ENCODE measurements at places on chromosomes 2 and 18. TPM values are rescaled to one million over a fixed set of nuclear protein-coding genes. Genes with fewer than 3 reads are reported as not detected.
A peak's percentile ranks its signal among the peaks of the same experiment; 100 is the strongest.

DNA sequence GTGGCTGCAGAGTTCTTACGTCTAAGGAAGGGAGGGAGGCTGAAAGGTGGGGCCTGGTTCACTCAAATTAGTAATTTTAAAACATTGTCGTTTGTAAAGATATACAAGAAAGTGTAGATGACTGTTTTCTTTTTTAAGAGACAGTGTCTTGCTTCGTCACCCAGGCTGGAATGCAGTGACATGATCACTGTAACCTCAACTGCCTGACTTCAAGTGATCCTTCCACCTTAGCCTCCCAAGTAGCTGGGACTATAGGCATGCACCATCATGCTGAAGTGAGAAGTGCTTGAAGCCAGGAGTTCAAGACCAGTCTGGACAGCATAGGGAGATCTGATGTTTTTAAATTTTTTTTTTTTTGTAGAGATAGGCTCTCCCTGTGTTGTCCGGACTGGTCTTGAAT is 52.9 kb downstream of the HNRNPLL start:
- H3K27me3 ChIP-seq = no peaks in the 10 kb centered on the region
- no peak for DNase-seq
- H3K4me1 ChIP-seq = peaks cover 10% of the 10 kb centered on the region
- H3K27ac ChIP-seq = peak overlapping the region; percentile 40
- H3K4me3 ChIP-seq = no peak overlapping the region
- no peaks in the 10 kb centered on the region for H3K36me3 ChIP-seq

GRCh38 chr2:230901006-230901405 is 24.0 kb downstream of the GPR55 start:
- no peak overlapping the region for H3K27ac ChIP-seq
- no peak overlapping the region for H3K4me3 ChIP-seq

DNA sequence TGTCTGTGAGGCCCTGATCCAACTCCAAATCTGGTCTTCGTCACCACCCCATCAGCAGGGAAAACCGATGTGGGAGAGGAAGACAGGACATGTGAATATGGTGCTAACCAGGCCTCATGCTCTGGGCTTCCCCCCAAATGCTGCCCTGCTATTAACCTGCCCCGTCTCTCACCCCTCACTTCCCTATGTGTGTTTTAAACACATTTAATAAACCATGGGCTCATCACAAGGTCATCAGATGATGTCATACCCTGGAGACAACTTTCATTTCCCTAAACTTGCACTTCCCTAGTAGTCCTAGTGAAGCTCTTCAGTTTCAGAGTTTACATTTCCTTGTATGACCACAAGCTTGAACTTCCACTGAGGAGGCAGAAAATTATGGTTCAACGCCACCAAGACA is 49.9 kb downstream of the CD8B2 start:
- no peak overlapping the region for H3K27ac ChIP-seq
- H3K4me3 ChIP-seq = no peak overlapping the region
- H3K27me3 ChIP-seq = no peaks in the 10 kb centered on the region
- no peaks in the 10 kb centered on the region for H3K4me1 ChIP-seq
- no peaks in the 10 kb centered on the region for H3K36me3 ChIP-seq

GRCh38 chr2:216031960-216032689 is 18.8 kb upstream of the MREG start:
- H3K4me1 ChIP-seq = no peaks in the 10 kb centered on the region
- no peak overlapping the region for H3K4me3 ChIP-seq
- DNase-seq = no peak
- no peaks in the 10 kb centered on the region for H3K36me3 ChIP-seq

- no peaks in the 10 kb centered on the region for H3K27me3 ChIP-seq
- no peaks in the 10 kb centered on the region for H3K4me1 ChIP-seq
- H3K36me3 ChIP-seq = no peaks in the 10 kb centered on the region
- no peak overlapping the region for H3K27ac ChIP-seq
Measured at GRCh38 chr2:180706694-180707093, 273.7 kb upstream of the UBE2E3 start.

GRCh38 chr2:210169516-210170195 is 1.6 kb downstream of the KANSL1L start:
- H3K27ac ChIP-seq = peak overlapping the region; percentile 96
- no peaks in the 10 kb centered on the region for H3K27me3 ChIP-seq
- peak overlapping the region; percentile 70 for H3K4me3 ChIP-seq
- H3K36me3 ChIP-seq = no peaks in the 10 kb centered on the region
- DNase-seq = no peak

- peaks cover 13% of the 10 kb centered on the region for H3K4me1 ChIP-seq
- H3K27ac ChIP-seq = no peak overlapping the region
- H3K27me3 ChIP-seq = peaks cover 54% of the 10 kb centered on the region
- H3K4me3 ChIP-seq = no peak overlapping the region
- DNase-seq = no peak
Measured at GRCh38 chr2:120579916-120580685, 155.6 kb upstream of the GLI2 start.

DNA sequence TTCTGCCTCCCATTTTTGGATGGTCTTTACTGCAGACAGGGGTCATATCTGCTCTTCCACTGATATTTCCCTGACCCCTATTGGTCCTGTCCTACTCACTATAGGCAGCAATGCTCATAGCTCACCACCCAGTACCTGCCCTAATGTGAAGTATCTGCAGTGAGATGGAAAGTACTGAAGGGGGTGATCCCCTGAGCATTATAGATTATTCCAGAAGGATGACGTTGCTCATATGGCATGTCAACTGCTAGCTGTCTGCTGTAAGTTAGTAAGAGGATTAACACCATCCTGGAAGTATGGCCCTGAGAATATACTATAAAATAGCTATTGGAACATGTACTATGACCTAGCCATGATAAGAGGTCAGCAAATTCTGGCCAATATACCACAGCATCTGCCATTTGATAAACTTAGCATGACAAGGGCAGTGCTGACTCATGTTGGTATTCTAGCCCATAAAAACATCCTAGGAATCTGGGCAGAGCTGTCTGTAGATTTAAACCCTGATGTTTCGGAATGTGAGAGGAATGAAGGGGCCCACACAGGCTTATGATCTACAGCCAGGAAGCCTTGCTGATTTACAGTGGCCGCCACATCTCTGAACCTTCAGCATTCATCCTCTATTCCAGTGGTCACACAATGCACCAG is 451.4 kb downstream of the TNS1 start:
- H3K27me3 ChIP-seq = no peaks in the 10 kb centered on the region
- H3K27ac ChIP-seq = 0 out of 2 replicates have a peak overlapping the region, but pooled peaks have one; percentile 59
- H3K4me1 ChIP-seq = peaks cover 23% of the 10 kb centered on the region
- 0 out of 2 replicates have a peak overlapping the region, but pooled peaks have one; percentile 20 for H3K4me3 ChIP-seq
- DNase-seq = peak; percentile 76

DNA sequence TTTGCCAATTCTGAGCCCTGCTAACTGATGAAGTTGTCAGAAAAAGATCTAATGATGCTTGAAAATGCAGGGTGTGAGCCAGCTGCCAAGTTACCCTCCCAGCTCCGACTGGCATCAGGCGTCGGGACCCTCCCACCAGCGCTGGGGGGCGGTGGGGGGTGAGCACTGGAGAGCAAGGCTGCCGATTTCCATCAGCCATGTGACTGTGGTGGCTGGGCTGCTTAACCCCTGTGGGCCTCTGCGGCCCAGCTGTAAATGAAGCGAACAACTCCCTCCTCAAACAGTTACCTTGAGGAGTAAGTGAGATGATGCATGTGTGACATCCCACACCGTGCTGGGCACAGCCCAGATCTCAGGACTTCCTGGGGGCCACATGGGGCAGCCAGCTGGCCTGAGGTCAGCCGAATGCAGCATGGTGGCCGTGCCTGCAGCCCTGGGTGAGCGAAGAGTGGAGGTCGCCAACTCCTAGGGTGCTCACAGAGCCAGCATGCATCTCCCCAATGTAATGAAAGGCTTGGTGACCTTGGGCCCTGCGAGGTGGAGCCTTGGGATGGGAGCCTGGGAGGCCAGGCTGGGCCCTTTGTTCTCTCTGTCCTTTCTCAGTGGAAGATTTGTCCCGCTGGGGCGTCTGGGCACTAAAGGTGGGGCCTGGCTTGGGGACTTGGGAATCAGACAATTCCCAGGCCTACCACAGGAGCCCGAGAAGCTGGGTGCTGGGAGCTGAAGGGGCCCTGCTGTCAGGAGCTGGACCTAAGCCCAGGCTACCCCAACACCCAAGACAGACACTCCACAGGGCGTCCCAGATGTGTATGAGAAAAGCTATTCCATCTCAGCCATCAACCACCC is 25.1 kb downstream of the CIB4 start:
- H3K27ac ChIP-seq = no peak overlapping the region
- no peaks in the 10 kb centered on the region for H3K27me3 ChIP-seq
- H3K4me3 ChIP-seq = no peak overlapping the region
- no peaks in the 10 kb centered on the region for H3K36me3 ChIP-seq

DNA sequence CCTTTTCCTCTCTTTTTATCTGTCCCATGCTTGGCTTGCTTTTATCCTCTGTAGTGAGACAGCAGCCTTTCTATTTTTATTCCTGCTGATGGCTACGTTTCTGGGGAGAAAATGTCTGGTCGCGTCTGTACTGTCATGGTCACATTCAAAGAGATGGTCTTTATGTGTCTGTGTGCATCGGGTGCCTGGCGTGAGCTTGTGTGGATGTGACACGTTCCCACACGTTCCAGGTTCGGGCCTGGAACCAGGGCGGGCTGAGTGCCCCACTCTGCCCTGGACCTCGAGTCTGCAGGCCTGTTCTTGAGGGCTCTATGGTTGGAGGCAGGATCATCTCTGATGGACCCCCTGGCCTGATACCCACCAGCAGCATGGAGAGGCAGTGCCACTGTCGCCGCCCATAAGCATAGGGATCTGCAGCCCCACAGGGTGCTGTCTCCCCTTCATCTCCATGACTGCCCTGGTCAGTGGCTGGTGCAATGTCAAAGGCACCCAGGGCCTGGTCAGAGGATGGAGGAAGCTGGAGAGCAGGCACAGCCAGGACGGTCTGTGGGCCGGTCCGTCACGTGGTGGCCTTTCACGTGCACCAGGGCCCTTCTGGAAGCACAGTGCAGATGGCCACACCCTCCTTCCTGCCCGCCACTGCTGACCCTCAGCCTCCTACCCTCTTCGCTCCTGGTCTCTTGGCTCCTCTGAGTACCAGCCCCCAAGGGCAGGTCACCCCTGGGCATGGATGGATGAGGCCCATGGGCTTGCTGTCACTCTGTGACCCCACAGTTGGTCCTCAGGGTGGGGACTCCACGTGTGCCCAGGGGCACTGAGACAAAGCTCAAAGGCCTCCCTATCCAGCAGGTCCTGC is 149.2 kb upstream of the TWIST2 start:
- H3K4me3 ChIP-seq = no peak overlapping the region
- no peak overlapping the region for H3K27ac ChIP-seq
- no peaks in the 10 kb centered on the region for H3K36me3 ChIP-seq
- H3K27me3 ChIP-seq = no peaks in the 10 kb centered on the region
- H3K4me1 ChIP-seq = no peaks in the 10 kb centered on the region

DNA sequence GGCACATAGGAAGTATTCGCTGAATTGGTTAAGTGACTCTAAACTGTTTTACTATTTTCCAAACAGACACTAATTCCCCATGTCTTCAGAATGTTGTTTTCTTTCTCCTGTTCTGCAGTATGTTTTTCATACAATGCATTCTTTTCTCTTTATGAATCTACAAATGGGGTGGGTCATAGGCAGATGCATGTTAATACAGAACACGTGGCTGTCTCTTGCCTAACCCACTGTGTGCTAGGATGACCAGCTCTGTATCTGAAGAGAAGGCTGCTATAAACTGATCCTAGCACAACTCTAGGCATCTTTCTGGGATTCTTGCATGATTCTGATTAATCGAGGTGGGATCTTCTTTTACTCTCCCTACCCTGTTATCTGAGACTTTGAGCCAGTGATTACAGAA is 826.0 kb downstream of the PLCL1 start:
- H3K36me3 ChIP-seq = no peaks in the 10 kb centered on the region
- H3K4me1 ChIP-seq = no peaks in the 10 kb centered on the region
- no peaks in the 10 kb centered on the region for H3K27me3 ChIP-seq

- DNase-seq = no peak
- no peak overlapping the region for H3K27ac ChIP-seq
- H3K4me1 ChIP-seq = no peaks in the 10 kb centered on the region
Measured at GRCh38 chr2:140627136-140627535, 1503.7 kb downstream of the LRP1B start.

GRCh38 chr2:159614534-159615366 is 1.6 kb downstream of the BAZ2B start:
- peak overlapping the region; percentile 54 for H3K4me3 ChIP-seq
- no peaks in the 10 kb centered on the region for H3K27me3 ChIP-seq
- peak; percentile 88 for DNase-seq
- no peaks in the 10 kb centered on the region for H3K36me3 ChIP-seq

GRCh38 chr2:145927131-145927950 is 1407.4 kb upstream of the ZEB2 start:
- peaks cover 30% of the 10 kb centered on the region for H3K4me1 ChIP-seq
- no peak overlapping the region for H3K27ac ChIP-seq

DNA sequence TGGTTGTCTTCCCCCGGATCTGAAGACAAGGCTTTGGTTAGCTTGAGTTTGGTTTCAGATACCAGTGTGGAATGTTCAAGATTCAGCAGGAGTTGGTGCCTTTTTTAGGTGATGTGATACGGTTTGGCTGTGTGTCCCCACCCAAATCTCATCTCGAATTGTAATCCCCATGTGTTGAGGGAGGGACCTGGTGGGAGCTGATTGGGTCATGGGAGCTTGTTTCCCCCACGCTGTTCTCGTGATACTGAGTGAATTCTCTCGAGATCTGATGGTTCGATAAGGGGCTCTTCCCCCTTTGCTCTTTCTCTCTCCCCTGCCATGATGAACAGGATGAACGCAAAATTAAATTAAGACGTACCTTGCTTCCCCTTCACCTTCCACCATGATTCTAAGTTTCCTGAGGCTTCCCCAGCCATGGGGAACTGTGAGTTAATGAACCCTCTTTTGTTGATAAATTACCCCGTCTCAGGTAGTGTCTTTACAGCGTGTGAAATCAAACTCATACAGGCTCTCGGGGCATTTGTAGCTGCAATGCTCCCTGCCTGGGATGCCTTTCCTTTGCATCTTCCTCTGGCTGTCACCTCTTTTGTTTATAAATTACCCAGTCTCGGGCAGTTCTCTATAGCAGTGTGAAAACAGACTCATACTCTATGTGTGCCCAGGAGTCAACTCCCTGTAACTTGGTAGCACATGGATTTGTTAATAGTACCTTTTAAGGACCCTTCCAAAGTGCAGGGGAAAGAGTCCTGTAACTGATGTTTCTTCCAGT is 21.3 kb downstream of the PDCD1 start:
- DNase-seq = no peak
- H3K4me1 ChIP-seq = no peaks in the 10 kb centered on the region
- no peak overlapping the region for H3K4me3 ChIP-seq
- H3K27ac ChIP-seq = no peak overlapping the region
- no peaks in the 10 kb centered on the region for H3K36me3 ChIP-seq
- H3K27me3 ChIP-seq = no peaks in the 10 kb centered on the region

GRCh38 chr2:235055891-235056516 is 104.2 kb downstream of the SH3BP4 start:
- H3K4me1 ChIP-seq = no peaks in the 10 kb centered on the region
- no peak overlapping the region for H3K27ac ChIP-seq

Gene GNAL
- total RNA-seq = 21.2 TPM

Gene MTX2
- total RNA-seq = 37.5 TPM

Gene CMPK2
- 0.12 TPM for total RNA-seq

Gene ACKR3
- 3.1 TPM for total RNA-seq

Gene AAK1
- 39.0 TPM for total RNA-seq
